Left lung (tissue), 14 donors: ENCODE measurements at places on chromosomes 7 and 10. TPM values are rescaled to one million over a fixed set of nuclear protein-coding genes. Genes with fewer than 3 reads are reported as not detected.

DNA sequence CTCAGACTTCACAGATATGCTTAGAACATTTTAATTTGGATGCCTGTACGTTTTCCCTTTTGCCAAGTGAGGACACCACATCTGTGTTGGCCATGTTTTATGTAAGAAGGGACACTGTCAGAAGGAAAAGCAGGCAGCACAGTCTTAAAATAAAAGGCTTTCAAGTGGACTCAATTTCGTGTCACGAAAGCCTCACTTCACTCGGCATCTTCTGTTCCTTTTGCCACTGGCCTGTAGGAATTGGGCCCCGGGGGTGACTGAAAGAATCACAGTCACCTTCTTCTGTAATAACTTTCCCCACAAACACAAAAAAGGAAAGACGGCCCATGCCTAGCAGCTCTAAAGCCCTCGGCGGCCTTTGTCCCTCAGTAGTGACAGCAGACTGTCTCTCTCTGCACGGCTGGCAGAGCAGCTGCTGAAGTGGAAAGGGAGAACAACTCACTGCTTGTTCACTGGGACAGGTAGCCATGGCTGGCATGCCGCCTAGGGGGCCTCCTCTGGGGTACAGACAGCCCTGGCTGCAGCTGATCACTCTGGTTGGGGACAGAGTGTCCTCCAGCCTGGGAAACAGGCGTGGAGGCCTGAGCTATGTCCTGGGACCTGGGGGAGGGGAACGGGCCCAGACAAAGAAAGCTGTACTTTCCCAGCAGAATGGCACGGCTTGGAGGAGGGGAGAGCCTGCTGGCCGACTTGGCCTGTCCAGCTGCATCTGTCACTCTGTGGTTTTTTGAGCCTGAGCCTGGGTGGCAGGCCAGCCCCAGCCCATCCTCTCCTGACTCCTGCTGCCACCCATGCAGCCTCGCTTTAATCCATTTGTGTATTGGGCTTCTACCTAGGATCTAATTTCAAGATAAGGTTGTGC lies 4.4 kb downstream of the RASSF4 start:
- H3K36me3 ChIP-seq: no peaks in the 10 kb centered on the region
- H3K4me1 ChIP-seq: peaks cover 93% of the 10 kb centered on the region
- H3K27me3 ChIP-seq: no peaks in the 10 kb centered on the region
- no peak overlapping the region for H3K4me3 ChIP-seq

- H3K4me3 ChIP-seq: no peak overlapping the region
- DNase-seq: no peak
- no peak overlapping the region for H3K27ac ChIP-seq
- H3K36me3 ChIP-seq: no peaks in the 10 kb centered on the region
These were observed 28.0 kb downstream of the SIRT1 start for GRCh38 chr10:67912331-67912946.

The UCMA gene
- total RNA-seq: not detected

GRCh38 chr10:98033515-98033914 lies 3.1 kb upstream of the CRTAC1 start:
- H3K27me3 ChIP-seq: peaks cover 30% of the 10 kb centered on the region
- H3K36me3 ChIP-seq: no peaks in the 10 kb centered on the region
- no peak for DNase-seq
- peaks cover 7% of the 10 kb centered on the region for H3K4me1 ChIP-seq

DNA sequence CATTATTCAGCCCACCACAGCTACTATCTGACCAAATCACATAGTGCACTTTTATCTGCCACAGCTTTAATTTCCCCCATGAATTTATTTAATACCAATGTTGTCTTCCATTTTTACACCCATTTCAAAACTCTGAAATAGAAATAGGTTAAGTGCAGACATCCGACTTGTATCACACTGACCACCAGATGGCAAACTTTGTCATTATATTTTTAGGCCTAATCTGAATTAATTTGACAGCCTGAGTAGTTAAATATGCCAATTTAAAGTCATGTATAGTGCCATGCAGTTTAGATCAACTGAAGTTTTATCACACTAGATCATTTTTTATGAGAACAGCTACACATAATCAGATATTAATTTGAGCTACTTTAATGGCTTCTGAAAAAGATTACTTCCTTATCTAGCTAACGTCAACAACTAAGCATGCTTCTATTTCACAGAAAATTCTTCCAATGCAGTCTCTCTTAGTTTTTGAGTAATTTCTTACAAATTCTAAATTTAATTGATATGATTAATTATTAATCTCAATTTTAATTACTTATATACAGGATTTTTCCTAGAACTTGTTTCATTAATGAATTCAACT lies 566.4 kb downstream of the GFRA1 start:
- no peaks in the 10 kb centered on the region for H3K27me3 ChIP-seq
- H3K4me3 ChIP-seq: no peak overlapping the region
- DNase-seq: peak; percentile 48
- no peaks in the 10 kb centered on the region for H3K4me1 ChIP-seq

DNA sequence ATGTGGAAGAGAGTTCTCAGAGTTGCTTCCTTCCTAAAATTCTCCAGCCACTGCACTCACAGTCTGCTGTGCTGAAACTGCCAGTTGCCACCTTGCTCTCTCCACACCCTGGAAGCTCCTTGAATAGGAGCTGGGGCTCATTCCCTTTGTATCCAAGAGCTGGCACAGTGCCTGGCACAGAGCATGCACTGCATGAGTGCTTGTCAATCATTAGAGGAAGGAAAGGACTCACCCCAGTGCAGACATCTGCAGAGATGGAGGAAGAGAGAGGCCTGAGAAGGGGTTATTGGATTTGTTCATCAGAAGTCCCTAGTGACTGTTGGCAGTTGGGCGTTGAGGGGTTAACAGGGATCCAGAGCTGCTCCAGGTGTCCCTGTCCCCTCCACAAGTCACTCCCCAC lies 41.7 kb upstream of the DUSP5 start:
- H3K27ac ChIP-seq: no peak overlapping the region
- H3K4me1 ChIP-seq: no peaks in the 10 kb centered on the region
- DNase-seq: no peak
- H3K27me3 ChIP-seq: no peaks in the 10 kb centered on the region
- H3K4me3 ChIP-seq: no peak overlapping the region
